Stimulated activated CD8-positive, alpha-beta memory T cell treated with anti-CD3 and anti-CD28 coated beads, Interleukin-4, amount 100 ng/mL, for 48 hours (primary cell): ENCODE measurements at places on chromosomes 3 and 15.
A peak's percentile ranks its signal among the peaks of the same experiment; 100 is the strongest.

GRCh38 chr3:14570089-14570488, 29.9 kb upstream of the GRIP2 start:
- no peak for DNase-seq

DNA sequence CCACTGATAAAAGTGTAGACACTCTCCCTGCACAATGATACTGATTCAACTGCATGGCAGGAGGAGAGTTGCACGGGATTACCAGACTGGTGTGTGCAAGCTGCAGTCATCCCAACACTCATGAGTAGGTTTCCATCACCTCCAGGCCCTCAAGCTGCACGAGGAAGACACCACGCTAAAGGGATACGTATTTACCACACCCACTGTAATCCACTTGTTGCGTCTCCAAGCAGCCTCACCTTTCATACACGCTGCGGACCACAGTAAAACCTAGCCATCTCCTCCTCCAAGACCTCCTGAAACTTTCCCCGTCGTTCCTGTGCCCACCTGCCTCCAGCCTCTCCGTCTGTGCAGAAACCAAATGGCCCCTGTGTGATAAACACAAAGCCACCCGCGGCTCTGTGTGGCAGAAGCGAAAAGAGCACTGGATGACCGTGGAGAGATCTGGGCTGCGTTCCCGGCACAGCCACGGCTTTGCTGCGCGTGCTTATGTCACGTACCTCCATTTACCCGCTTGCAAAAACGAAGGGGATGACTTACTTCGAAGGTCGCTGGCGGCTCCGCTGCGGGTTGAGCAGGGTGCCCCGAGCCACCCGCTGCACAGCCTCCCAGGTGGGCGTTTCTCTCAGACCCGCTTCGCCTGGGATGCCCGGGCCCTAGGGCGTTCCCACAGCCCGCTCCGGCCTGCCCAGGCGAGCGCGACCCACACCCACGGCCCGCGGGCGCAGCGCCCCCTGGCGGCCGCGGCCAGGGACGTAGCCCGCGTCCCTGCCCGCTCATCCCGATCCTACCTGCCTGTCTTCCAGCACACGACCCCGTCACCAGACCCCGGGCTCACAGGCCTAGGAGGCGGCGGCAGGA, 643 bp downstream of the ABCC5 start:
- DNase-seq = peak; percentile 67

DNA sequence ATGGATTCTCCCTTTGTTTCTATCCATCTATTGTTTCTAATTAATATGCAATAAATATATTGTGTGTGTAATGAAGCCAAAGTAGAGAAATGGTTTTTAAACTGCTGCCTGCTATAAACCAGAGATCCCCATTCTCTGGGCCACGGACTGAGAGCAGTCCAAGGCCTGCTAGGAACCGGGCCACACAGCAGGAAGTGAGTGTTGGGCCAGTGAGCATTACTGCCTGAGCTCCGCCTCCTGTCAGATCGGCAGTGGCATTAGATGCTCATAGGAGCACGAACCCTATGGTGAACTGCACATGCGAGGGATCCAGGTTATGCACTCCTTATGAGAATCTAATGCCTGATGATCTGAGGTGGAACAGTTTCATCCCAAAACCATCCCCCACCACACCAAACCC, 85.2 kb upstream of the POMGNT2 start:
- no peak for DNase-seq

DNA sequence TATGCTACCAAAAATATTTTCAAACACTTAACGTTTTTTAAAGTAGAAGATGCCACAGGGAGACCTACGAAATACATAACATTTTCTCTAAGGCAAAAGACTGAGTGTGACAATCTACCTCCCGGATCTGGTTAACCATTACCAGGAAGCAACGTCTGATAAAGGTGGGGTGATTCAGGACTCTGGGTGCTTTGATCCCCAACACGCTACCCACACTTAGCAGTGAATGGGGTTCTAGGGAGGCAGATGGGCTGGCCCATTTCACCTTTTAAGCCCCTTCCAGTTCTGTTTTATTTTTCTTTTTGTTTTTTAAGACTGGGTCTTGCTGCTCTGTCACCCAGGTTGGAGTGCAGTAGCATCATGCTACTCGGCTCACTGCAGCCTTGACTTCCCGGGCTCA, 39.5 kb downstream of the EIF4E3 start:
- no peak for DNase-seq

DNA sequence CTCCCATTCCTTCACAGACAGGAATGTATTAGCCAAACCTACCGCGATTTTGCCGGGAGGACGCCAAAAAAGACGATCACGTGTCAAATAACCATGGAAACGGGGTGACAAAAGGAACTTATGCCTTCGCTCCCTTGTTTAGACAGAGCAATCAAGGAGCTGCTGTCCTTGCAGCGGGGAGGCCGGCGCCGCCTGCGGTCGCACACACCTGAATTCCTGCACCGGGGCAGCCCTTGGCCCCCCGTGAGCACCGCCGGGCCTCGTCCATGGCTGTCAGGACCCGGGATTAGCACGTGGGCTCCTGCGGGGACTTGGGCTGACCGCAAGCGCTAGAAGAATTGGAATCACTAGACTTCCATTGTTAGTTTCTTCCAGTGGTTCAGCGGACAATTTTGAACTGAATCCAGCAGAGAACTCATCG, 193.1 kb downstream of the SHQ1 start:
- DNase-seq = no peak

DNA sequence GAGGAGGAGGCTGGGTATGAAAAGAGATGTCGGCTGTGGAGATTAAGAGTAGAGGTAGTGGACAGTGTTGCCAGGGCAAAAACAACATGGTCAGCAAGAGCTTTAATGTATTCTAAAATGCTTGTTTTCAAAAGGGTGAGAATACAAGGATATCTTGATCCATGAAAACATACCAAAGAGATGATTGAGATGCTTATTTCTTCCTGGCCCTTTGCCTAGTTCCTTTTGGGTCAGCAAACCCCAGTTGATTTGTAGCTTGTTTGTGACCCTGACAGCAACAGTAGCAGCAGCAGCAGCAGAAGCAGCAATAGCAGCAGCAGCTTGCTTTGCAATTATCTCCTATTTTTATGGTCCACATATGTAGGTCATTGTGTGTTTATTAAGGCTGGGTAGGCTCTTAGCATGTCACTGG, 337.3 kb downstream of the LPP start:
- DNase-seq = no peak

DNA sequence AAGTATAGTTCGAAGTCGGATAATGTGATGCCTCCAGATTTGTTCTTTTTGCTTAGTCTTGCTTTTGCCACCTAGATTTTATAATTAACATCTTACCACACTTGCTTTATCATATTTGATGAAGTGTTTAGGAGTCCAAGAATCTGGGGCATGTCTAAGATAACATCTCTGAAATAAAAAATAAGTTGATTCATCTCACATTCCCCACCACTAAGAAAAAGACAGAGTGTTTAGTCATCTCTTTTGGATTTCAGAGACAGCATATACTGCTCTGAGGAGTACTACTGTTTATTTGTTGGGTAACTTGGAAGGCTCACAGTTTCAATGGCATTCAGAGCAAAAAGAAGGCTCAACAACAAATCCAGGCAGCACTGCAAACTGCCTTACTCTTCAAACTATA, 324.2 kb upstream of the ATP11B start:
- DNase-seq = no peak

- DNase-seq = no peak
Measured at GRCh38 chr15:74264081-74264501, 28.0 kb downstream of the CCDC33 start.

GRCh38 chr3:59752925-59753324, 703.1 kb upstream of the CFAP20DC start:
- DNase-seq = no peak

- no peak for DNase-seq
Measured at GRCh38 chr3:141384157-141384556, 15.9 kb downstream of the ZBTB38 start.

DNA sequence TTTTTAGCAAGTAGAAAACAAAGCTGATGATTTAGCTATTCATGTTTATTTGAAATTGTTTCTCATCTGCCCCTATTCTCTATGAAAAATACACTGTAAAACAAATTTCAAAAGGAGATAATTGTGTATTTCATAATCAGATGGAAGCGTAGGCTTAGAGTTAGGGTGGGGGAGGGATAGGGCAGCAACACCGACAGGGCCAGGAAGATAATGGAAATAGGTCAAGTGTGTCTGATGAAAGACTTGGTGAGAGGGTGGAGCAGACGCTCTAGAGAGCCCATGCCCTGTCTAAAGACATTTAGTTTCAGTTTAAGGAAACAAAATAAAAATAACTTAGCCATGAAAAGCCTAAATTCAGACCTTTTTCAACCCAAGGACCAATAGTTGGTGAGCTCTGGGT, 51.6 kb upstream of the ARL6 start:
- no peak for DNase-seq

DNA sequence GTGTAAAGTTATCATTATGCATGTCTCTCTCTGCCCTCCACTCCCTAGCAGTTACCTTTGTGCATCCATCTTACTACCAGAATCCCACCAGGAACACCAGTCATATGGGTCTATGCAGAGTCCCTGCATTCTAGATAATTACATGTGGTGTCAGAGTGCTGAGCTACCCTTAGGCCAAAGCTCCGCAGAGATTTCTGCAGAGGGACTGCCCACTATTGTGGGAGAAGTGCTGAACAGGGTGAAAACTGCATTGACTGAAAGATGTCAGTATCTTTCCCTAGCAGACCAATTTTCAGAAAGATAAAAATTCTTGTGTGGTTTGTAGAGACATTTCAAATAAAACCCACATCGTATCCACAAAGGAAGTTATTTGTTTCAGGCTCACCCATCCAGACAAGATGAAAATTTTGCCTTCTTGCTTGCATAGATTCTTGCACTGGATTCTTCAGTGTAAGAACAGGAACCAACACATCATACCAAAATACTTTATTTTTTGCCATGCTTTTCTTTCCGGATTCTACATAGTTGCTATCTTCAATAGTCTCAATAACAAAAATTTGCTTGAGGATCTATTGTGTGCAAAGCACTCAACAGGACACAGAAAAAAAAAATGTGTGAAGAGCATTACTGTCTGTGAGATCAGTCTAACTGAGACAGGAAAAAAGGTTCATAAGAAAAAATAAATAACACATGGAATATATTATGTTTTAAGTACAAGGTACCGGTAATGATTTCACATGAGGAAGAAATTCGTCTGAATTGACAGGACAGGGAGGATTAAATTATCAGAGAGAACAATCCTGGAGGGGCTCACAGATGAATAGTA, 32.0 kb upstream of the CCDC80 start:
- DNase-seq = no peak

DNA sequence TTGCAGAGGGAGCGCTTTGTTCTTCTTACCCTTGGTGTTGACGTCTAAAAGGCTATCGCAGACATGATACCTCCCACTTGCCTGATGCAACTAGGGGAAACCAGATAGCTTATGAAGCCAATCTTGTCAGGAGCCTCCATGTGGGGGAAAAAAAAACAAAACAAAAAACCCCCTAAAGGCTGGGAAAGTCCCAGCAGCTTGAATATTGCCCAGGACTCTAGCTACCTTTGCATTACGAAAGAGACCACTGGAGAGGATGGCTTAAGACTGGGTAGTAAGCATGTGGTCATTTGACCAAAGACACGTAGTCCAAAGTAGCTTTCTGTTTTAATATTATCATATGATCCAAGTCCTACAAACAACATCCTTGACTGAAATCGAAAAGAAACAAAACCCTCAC, 120.7 kb upstream of the WNT5A start:
- DNase-seq = no peak

DNA sequence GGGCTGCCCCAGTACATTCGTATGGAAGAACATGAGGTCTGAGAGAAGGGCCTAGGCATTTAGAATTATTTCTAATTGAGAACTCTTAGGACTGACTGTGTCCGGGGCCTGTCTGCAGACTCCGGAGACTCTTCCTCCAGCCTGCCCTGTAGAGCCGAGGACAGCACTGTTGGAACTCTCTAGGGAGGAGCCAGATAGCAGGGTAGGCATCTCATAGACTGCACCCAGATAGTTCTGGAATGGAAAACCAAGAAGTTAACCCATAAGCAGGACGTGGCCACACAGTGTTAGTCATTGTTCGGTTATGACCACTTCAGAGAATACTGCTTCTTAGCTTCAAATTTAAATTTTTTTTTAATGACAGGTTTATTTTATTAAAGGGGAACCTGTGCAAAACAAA, 59.5 kb downstream of the SNRK start:
- DNase-seq = peak; percentile 37
